Erythroblast (primary cell): ENCODE measurements at places on chromosomes 2 and 18.

DNA sequence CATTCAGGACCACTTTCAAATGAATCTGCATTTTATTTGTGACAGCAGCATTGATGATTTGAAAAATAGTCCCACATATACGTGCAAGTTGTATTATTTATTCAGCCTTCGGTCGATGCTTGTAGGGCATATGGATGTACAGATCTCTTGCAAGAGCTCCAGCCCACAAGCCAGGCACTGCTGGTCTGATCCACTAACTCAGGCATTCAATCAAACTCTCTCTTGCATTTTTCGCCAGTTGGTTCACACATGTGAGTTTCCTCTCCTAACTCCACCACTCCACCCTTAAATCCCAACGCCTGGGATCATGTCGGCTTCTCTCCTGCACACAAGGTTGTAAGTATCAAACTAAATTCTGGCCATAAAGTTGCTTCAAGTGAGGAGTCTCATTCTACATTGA, 318.7 kb downstream of the CYP26B1 start:
- no peak for DNase-seq

DNA sequence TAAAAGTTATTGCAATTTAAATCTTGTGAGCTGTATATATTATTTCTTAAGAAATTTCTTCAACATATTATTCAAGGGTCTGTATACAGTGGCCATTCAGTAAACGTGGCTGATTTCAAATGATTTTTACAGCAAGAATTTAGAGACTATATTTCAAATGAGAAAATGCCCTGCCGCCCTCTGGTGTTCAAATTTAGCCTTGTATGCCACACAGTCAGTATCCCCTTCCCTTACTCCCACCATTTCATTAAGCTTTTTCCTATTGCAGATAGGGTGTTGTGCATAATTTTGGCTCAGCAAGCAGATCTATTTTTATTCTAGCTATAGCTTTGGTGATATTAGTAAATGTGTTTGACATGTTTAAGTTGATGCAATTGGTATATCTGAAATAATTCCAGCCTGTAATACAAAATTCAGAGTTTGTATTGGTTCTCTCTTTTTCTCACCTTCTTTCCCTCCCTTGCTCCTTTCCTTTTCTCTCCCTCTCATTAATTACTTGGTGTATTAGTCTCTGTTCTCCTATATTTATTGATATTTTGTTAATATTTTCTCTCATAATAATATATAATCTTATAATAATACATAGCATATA, 22.8 kb upstream of the SCN7A start:
- DNase-seq = peak; percentile 1

DNA sequence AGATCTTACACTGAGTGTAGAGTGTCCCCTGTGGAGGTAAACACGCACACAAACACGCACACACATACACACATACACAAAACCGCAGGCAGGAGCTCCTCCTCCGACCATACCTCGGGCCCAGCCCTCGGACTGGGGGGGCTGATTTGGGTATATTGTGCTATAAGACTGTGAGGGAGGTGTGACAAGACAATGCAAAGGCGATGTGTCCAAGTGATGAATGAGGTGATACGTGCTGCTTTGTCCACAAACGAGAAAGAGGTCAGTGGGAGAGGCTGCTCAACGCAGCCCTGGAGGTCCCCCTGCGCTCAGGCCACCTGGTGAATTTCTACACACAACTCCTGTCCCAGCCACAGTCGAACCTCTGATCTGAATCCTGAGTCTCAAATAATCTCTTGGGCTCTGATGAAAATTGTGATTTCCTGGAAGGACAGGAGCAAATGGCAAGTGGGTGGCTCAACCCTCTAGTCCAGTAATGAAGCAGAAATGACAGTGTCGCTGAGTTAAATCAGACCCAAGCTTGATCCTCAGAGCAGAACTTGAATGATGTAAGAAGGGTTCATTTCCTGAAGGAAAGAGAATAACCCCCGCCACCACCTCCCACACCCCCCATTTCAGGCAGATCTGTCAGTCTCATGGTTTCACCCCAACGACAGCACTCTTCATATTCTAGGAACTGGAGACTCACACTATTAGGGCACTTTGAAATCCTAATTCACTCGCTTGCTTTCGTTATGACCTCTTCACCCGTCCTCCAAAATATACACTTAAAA, 48.9 kb upstream of the ASXL2 start:
- DNase-seq = no peak

- DNase-seq = no peak
Observed at GRCh38 chr18:21345840-21346239, 103.8 kb downstream of the GREB1L start.
